Left colon (tissue), 2 donors: ENCODE measurements at places on chromosomes 2 and 18. TPM values are rescaled to one million over a fixed set of nuclear protein-coding genes. Genes with fewer than 3 reads are reported as not detected.

ELOA2 gene
- total RNA-seq, result not detected

STEAP3 gene
- total RNA-seq, result 19.4 TPM

CYRIA gene
- 6.4 TPM for total RNA-seq

MC4R gene
- not detected for total RNA-seq

COL4A4 gene
- total RNA-seq, result 1.5 TPM

ATL2 gene
- 57.6 TPM for total RNA-seq

DNA sequence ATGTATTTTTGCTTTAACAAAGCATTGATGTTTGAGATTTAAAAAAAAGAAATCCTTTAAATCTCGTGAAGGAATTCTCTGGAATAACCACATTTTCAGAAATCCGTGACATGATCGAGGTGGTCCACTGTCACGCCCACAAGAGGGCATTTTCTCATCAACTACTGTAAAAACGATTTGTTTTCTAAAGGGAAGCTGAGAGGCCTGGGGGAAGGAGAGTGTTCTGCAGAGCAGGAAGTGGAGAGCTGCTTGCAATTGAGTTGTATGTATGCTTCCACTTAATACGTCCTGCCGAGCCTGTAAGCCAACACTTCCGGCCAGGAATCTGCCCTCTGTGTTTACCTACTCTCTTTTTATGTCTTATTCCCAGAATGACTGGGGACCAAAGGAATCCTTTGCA, 19.4 kb downstream of the KLHL29 start:
- peak; percentile 62 for DNase-seq

GRCh38 chr2:68766376-68766845, 31.8 kb downstream of the ARHGAP25 start:
- DNase-seq, result peak; percentile 60

DNA sequence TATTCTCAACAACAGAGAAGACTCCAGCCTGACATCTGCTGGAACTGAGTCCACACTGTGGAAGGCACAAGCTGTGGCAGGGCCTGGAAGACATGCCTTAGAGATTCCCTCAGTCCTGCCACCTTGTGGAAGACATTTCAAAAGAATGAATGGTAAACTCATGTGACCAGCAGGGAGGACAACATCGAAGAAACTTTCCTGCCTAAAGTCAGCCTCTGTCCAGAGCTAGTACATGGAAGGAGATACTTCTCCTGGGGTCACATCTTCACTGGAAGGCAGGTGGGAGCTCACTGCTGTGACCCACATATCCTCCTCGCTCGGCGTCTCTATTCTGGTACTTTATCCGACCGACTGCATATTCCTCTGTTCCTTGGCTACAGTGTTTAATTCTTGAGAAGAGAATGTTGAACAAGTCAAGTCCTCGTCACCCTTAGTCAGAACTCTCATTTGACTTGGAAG, 59.5 kb downstream of the PUM2 start:
- peak; percentile 47 for DNase-seq

GRCh38 chr18:23170137-23170536, 34.9 kb downstream of the CABLES1 start:
- no peak for DNase-seq

DNA sequence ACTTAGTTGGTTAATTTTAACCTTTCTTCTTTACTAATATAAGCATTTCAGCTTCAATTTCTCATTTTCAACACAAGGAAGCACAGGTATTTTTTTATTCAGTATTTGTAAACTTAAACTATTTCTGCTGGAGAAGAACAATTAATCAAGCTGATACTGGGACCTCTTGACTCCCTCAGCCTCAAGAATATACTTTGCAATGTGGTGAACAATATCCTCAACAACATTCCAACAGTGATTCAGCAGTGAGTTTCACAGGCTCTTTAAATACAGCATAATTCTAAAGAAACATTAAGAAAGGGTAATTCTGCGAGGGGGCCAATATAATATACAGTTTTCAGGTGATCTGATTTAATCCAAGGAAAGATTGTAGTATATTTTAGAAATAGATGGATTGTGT, 10.0 kb downstream of the RAPGEF4 start:
- DNase-seq, result no peak

DNA sequence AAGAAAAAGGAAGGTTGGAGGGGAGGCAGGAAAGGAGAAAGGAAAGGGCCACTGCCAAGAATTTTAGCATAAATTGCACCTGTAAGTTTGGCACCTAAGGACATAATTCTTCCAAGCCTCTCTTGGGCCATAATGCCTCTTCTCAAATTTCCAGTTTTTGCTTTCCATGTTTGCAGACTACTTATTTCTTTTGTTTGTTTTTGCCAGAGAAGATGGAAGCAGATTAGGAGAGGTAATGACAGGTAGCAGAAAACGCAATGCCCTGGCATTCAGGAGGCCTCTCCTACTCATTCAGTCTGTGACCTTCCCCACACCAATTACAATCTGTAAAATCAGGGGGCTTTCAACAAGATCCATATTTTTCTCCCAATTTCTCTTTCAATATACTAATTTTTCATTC, 56.8 kb downstream of the MRPL33 start:
- no peak for DNase-seq
